Head of caudate nucleus (tissue), 42 donors: ENCODE measurements at places on chromosomes 11 and 22.

GRCh38 chr11:105718641-105719040, 108.8 kb downstream of the GRIA4 start:
- no peak for DNase-seq

DNA sequence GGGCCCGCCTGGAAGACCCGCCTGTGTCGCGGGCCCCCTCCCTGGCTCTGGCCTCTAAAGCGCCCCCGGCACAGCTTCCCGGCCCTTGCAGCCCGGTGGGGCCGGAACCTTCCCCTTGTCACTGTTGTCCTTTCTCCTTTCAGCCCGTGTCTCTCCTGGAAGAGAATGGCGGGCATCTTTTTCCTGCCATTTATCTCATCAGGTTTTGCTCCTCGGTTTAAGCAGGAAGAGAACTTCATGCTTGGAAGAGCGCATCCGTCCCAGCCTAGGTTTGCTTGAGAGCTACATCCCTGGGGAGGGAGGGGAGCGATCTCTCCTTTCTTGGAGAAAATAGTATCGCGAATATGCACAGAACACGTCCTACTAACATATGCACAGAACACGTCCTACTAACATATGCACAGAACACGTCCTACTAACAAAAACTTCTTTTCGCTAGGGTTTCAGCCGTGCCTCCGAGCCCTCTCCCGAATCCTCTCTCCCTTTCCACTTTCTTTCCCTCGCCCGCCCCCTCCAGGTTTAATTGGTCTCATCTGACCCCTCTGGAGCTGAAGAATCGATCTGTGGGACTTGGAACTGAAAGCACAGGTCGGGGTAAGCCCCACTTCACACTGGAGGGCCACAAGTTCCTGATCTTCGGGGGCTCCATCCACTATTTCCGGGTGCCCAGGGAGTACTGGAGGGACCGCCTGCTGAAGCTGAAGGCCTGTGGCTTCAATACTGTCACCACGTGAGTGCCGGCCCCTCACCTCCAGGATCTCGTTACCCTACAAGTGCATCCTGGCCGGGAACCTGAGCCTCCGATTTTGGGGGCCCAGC, 1.2 kb downstream of the GLB1L3 start:
- no peak for DNase-seq

DNA sequence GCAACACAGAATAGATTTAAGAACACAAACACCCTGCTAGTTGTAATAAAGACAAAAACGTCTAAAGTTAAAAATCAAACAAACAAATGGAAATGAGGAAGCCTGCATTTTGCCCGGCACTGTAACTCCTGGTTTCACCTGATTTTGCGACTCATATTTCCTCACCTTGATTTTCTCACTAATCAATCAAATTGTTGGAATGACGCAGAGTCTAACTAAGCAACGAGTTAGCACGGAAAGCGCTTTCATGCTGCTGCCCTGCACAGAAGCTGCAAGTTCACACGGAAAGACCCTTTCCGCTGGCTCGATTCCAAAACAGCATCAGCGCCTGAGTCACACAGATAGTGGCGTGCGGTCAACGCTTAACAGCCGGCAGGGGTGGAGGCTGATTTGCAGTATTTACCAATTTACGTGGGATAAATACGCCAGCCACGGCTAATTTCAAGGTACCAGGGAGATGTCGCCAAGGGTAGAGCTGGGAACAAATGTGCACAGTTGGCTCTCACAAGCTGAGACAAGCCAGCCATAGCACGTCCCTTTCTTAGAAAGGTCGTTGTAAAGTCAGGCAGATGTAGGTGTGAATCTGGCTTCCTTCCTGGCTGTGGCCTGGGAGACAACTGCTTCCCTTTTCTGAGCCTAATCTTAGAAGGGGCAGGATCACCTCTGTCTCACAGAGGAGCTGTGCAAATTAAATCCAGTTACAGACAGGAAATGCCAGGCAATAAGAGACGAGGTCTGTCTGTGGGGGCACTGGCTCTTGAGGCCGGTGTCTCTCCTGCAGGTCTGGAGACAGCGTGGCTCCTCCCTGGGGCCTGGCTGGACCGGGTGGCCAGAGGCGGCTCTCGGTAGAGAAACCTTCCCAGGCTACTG, 76.9 kb upstream of the TTLL12 start:
- no peak for DNase-seq

- no peak for DNase-seq
Observed at GRCh38 chr11:71913756-71914526, 14.5 kb downstream of the XNDC1N start.

- no peak for DNase-seq
Observed at GRCh38 chr11:64716473-64717267, 6.3 kb downstream of the NRXN2 start.

DNA sequence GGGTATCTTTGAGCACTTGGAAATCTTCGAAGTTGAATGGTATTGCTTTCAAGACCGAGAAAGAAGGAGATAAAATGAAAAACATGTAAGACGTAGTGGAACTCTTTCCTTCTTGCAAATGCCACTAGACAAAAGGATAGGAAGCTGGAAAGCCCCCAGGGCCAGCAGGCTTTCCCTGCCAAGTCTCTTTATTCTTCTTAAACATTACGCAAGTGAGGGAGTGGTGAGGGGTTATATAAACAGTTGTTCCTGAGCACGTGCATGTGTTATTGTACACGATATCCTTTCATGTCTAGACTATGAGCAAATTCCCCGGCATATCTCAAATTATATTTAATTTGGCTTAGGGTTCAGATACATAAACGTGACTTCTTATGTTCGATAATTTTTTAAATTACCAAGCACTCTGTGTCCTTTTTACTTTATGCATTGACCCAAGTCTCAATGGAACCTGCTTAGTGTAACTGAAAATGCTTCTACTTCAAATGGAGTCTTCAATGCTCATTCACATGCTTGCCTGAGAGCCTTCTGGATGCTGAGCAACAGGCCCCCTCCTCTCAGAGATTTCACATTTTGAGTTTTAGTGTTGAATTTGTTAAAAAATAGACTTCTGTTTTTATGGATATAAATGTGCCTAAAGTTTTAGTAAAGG, 59.0 kb downstream of the PPP2R1B start:
- no peak for DNase-seq

- no peak for DNase-seq
Observed at GRCh38 chr22:29305836-29306174, 645 bp upstream of the GAS2L1 start.

- no peak for DNase-seq
Observed at GRCh38 chr11:14148653-14149273, 186.2 kb downstream of the SPON1 start.

- DNase-seq, result no peak
Observed at GRCh38 chr11:93073026-93073425, 103.6 kb downstream of the MTNR1B start.

GRCh38 chr22:32216911-32217310, 12.0 kb upstream of the RFPL2 start:
- no peak for DNase-seq

- no peak for DNase-seq
Observed at GRCh38 chr22:45312856-45313255, 3.1 kb downstream of the FAM118A start.

DNA sequence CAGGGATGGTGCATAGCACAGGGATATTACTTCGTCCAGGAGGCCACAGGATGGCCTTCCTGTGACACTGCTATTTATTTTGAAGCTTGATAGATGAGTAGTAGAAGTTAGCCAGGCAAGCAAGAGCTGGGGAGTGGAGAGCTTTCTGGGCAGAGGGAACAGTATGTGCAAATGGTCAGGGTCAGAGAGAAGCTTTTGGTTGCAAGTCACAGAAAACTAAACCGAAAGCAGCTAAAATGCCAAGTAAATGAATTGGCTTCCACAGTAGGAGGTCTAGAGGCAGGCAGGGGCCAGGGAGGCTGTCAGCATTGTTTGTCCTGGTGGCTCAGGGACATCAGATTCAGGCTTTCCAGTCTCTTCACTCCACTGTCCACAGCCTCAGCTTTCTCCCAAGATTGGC, 247.5 kb downstream of the GRIK4 start:
- no peak for DNase-seq

- no peak for DNase-seq
Observed at GRCh38 chr11:44139565-44140330, 44.3 kb downstream of the EXT2 start.

GRCh38 chr11:43688394-43688793, 7.9 kb downstream of the HSD17B12 start:
- DNase-seq, result no peak

GRCh38 chr11:82992223-82992622, 79.5 kb downstream of the RAB30 start:
- DNase-seq, result no peak

DNA sequence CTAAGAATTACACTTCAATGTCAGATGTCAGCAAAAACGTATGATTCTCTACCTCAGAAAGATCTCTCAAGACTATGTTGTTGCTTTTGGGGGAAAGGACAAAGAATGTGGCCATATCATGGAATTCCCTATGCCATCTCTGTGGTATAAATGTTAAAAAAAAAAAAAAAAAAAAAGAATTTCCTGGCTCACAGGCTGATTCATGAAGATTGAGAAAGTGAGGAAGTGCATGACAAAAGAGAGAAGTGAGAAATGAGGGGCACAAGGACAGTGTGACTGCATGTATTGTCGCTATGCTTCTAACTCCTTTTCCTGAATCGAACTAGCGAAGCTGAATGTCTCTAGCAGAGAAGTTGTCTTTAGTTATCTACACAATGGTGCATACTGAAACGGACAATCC, 80.6 kb upstream of the CARD18 start:
- no peak for DNase-seq

GRCh38 chr11:65117206-65118096, at the start of gene ZNHIT2:
ZNHIT2 (minus strand) TSS chr11:65117701; CDS start chr11:65117653, 48 bp downstream.
- DNase-seq, result peak; percentile 99

- no peak for DNase-seq
Observed at GRCh38 chr11:100855466-100856067, 168.5 kb downstream of the ARHGAP42 start.

- no peak for DNase-seq
Observed at GRCh38 chr11:36062796-36063365, 119.0 kb downstream of the LDLRAD3 start.

DNA sequence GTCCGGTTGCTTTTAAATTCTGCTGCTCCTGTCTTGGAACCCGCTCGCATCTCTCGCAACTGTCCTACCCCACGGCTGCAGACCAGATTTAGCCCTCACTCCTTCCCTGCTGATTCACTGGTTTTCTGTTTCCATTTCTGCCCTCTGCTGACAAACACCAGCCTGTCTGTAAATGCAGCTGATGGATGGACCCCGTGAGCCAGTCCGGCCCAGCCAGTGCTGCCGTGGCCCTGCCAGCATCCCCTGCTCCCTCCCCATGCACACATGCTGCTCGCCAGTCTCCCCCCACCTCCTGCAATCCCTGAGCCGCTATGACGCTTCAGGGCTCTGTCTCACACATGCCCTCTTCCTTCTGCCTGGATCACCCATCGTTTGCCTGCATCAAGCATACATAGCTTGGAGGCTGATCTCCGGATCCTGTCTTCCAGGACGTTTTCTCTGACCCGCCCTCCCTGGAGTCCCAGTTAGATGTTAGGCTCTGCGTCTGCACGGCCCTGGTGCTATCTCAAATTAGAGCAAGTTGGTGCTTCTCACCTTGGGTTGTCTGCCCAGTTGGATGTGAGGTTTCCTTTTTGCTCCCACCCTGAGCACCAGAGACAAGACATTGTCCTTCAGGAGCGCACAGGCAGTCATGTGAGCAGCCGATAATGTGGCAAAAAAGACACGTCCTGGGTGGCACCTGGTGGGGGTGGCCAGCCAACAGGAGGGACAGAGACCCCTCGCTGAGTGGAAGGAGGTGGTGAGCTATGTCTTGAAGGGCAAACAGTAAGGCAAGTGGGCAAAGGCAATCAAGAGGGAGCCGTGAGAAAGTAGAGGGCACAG, 4.3 kb upstream of the ACR start:
- peak; percentile 74 for DNase-seq

- no peak for DNase-seq
Observed at GRCh38 chr11:78248903-78249302, 60.2 kb downstream of the USP35 start.

DNA sequence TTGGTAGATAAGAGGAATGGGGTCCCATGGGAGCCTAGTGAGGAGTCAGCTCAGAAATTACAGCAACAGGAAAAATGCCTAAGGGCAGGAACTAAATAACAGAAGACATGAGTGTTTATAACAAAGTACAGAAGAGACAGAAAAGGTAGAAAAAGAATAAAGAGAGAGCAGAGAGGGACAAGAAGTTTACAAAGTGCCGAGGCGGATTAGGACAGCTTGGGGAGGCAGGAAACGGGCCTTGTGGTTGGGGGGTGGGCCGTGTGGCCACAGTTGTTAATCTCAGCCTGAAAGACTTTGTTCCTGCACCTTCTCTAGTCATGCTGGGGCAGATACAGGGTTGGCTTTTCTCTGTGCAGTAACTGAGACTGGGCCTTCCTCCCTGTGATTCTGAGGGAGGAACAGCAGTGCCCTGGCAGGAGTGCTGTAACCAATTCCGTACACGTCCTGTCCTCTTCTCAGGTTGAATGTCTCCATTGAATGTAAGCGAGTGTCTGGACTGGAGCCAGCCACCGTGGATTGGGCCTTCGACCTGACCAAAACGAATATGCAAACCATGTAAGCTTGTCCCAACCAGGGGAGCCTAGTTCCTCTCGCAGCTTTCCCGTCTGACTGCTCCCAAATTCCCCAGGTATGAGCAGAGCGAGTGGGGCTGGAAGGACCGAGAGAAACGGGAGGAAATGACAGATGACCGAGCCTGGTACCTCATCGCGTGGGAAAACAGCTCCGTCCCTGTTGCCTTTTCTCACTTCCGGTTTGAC, 13.2 kb downstream of the NAA40 start:
- DNase-seq, result no peak

GRCh38 chr11:75527938-75528735, 2.4 kb upstream of the GDPD5 start:
- no peak for DNase-seq

DNA sequence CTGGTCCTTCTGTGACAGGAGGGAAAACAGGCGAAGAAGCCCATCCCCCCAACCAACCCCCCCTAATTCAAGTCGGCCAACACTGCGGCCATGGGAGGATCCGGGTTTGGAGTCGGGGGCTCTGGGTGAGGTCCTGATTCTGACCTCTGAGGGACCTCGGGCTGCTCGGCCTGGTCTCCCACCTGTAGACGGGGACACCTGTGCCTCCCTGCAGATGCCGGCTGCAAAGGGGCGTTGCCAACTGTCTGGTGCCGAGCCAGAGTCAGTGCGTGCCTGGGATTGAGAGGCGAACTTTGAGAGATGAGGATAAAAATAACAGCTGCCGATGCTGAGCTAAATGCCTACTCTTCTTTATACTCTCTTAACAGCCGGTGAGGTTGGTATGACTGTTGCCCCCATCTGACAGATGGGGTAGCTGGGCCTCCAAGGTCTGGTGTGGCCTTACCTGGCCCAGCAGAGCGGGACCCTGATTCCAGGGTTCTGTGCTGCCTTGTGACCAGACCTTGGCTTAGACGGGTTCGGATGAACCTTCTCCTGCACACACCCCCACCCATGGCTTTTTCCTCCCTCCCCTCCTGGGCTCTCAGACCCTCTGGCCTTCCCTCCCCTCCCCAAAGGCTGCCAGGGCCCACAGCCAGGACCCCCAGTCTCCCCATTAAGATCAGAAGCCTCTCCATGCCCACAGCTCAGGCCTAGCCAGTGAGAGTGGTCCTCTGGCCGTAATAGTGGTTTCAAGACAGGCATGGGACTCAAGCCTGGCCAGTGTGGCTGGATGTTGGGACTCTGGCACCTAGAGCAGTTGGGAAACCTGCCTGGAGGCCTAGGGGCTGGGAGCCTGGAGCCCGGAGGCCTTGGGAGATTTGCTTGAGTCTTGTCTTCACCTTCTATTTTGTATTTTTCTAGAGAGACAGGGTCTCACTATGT, 41.7 kb downstream of the KCNJ4 start:
- peak; percentile 60 for DNase-seq

- DNase-seq, result no peak
Observed at GRCh38 chr11:111569476-111569875, 29.0 kb downstream of the LAYN start.

GRCh38 chr11:125236072-125236825, 71.7 kb downstream of the PKNOX2 start:
- DNase-seq, result no peak

GRCh38 chr22:37742376-37743171, 45.7 kb downstream of the TRIOBP start:
- no peak for DNase-seq
